ENCODE measurements at places on chromosomes 2 and 18. TPM values are rescaled to one million over a fixed set of nuclear protein-coding genes. Genes with fewer than 3 reads are reported as not detected.

GRCh38 chr18:9405977-9406376 lies 69.3 kb upstream of the RALBP1 start:
- no peak for DNase-seq

- no peak for DNase-seq
These were observed 398.4 kb downstream of the METTL4 start for GRCh38 chr18:2172881-2173280.

GRCh38 chr2:239047420-239047819 lies 199.5 kb downstream of the TWIST2 start:
- no peak for DNase-seq

GRCh38 chr2:121596221-121597080 lies 52.8 kb downstream of the CLASP1 start:
- peak; percentile 52 for DNase-seq

- DNase-seq, result no peak
These were observed 160.4 kb downstream of the KLHL29 start for GRCh38 chr2:23545396-23545795.

- no peak for DNase-seq
These were observed 505.8 kb downstream of the ZEB2 start for GRCh38 chr2:144014103-144014502.

GRCh38 chr18:63259567-63260379 lies 59.8 kb downstream of the BCL2 start:
- DNase-seq, result no peak

GRCh38 chr2:1051075-1051474 lies 100.4 kb downstream of the SNTG2 start:
- peak; percentile 21 for DNase-seq

GRCh38 chr18:8976606-8977005 lies 125.9 kb upstream of the NDUFV2 start:
- DNase-seq, result no peak

DNA sequence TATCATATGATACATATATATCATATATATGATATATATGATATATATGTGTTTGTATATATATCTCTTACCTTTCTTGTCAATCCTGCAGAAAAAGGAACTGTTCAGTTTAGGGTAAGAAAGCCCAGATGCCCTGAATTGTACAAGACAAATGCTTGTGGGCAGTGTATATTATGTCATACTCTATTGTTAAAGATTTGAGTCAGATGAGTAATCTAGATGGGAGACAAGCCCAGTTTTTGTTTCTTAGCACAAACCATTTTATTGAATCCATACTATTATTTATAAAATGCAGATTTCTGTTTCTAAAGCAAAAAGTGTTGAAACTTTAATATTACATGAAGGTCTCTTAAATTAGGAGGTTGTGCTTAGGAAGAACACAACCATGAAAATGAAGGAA lies 90.6 kb downstream of the VRK2 start:
- DNase-seq, result no peak

DNA sequence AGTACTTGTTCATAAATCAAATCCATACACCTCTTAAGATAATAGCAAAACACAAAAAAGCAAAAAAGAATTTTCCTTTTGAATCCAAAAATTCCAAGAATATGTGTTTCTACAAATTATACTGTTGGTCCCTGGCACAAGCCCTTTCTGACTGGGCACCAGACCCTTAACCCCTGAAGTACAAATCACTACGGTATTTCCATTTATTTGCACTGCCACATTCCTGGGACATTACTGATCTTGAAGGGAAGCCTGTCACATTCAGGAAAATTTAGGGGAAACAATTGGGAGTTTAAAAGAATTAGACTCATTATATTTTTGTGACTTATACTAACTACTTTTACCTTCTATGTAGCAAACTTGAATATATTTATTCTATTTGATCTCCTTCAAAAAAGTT lies 98.8 kb downstream of the ZNF521 start:
- DNase-seq, result no peak

DNA sequence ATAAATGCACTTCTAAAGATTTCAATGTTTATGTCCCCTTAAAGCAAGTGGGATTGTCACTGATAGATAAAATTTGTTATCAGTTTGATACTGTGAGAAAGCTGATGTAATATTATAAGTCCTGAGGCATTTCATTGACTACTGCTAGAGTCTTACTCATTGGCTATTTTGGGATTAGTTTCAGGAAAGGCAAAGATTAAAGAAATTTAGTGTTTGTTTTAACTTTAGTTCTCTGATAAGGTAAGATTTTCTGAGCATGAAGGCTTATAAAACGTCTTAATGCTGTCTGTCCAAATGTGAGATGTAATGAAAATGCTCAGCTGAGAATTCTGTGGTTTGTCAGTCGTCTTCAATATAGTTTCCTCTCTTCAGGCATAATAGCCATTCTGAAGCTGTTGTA lies 886.4 kb upstream of the CDH2 start:
- no peak for DNase-seq

GRCh38 chr2:219777388-219777787 lies 150.0 kb downstream of the SLC4A3 start:
- no peak for DNase-seq

GRCh38 chr2:68726608-68727367 lies 7.8 kb upstream of the ARHGAP25 start:
- DNase-seq, result no peak

GRCh38 chr2:125280265-125280664 lies 1255.2 kb downstream of the CNTNAP5 start:
- DNase-seq, result no peak

The C2orf80 gene
- not detected for total RNA-seq

The LRRC30 gene
- total RNA-seq, result not detected

The CHST10 gene
- total RNA-seq, result 14.3 TPM

The CWC22 gene
- total RNA-seq, result 19.3 TPM

The MAP3K20 gene
- 24.0 TPM for total RNA-seq

The CCDC85A gene
- 3.0 TPM for total RNA-seq

The PER2 gene
- 8.9 TPM for total RNA-seq

The HRH4 gene
- total RNA-seq, result not detected

The AKAIN1 gene
- not detected for total RNA-seq

The CYTIP gene
- 3.7 TPM for total RNA-seq

The PAIP2B gene
- total RNA-seq, result 4.8 TPM

The UBR3 gene
- 40.4 TPM for total RNA-seq
